ENCODE measurements at places on chromosomes 12 and 14.
A peak's percentile ranks its signal among the peaks of the same experiment; 100 is the strongest.

GRCh38 chr12:44405297-44405696, 470.8 kb downstream of the NELL2 start:
- no peak for DNase-seq

DNA sequence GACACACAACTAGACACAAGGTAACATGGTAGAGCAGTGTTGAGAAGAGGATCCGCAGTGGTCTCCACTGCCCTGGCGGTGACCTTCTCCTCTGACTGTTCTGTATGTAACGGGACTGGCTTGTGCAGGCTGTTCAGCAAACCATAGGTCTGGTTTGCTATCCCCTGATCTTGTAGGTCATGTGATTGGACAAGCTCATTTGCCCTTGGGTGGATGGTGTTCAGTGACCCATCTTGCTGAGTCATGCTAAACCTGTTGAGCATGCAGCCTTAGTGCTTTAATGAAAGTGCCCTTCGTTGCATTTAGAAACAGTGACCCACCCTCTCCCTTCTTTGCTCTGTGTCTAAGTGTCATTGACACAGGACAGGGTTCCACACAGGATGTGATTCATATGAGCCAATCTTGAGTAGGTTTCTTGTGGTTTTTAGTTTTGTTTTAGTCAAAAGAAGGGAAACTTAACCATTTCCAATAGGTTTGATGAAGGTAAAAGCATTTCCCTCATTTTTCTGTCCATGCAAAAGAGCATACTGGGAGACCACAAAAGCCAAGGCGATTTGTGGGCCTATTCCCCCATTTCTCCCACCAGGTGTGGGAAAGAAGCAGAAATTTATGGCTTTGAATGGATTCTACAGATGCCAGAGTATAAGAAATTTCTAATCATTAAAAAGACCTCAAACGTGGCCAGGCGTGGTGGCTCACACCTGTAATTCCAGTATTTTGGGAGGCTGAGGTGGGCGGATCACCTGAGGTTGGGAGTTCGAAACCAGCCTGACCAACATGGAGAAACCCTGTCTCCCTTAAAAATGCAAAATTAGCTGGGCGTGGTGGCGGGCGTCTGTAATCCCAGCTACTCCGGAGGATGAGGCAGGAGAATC, 32.6 kb upstream of the HIF1A start:
- DNase-seq = peak; percentile 21

- peak; percentile 2 for DNase-seq
Observed at GRCh38 chr14:60002819-60003492, 83.0 kb downstream of the LRRC9 start.

DNA sequence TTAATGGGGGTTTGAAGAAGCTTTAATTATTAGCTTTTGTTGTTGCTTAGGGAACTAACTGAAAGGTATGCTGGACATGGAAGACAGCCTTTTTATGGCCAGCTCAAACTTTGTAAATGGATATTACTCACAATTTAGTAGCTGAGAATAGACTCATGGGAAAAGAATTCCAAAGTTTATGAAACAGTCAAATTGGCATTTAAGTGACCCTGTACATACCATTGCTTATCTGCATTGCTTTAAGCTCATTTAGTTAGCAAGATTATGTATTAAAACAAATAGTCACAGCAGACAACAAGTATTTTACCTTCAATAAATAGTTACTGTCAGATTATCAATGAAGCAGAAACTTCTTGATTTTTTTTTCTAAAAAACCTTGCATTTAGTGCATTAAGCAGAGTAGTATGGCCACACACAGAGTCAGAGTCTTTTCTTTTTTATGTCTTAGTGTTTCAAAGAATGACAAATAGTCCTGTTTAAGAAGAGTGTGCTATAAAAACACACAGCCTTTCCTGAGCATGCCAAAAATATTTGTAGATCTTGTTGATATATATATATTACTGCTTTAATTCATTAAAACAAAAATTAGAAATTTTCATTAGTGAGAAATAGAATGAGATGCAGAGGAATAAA, 102.2 kb downstream of the TTC6 start:
- DNase-seq = no peak

DNA sequence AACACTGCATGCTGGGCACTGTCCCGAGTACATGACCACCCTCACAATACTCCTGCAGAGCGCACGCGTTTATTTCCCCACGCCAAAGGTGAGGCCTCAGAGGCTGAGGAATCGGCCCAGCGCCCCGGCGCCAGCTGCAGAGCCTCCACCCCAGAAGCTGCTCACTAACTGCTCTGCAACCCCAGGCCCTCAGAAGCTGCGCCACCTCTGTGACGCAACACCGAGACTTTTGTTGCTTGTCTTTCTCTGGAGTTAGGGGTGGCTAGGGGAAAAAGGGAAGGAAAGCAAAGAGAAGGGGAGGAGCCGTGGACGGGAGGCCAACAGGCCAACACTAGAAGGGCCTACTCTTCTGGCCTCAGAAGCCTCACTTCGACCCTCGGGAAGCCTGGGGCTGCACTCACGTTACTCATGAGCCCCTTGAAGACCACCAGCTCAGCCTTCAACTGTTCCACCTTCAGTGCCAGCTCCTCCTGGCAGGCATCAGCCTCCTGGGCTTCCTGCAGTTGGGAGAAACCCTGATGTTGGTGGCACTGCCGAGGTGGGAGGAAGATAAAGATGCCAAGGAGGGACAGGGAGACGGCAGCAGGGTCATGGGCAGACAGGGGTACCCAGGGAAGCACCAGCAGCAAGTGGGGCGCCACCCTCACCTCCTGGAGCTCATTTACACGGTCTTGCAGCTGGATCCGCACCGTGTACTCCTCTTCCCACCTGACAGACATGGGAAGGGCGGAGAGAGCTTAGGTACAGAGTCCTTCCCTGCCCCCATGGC, 5.4 kb downstream of the IFFO1 start:
- no peak for DNase-seq

- DNase-seq = no peak
Observed at GRCh38 chr14:32534145-32534544, 205.0 kb downstream of the AKAP6 start.

- DNase-seq = no peak
Observed at GRCh38 chr14:99175331-99176155, 96.5 kb downstream of the BCL11B start.

DNA sequence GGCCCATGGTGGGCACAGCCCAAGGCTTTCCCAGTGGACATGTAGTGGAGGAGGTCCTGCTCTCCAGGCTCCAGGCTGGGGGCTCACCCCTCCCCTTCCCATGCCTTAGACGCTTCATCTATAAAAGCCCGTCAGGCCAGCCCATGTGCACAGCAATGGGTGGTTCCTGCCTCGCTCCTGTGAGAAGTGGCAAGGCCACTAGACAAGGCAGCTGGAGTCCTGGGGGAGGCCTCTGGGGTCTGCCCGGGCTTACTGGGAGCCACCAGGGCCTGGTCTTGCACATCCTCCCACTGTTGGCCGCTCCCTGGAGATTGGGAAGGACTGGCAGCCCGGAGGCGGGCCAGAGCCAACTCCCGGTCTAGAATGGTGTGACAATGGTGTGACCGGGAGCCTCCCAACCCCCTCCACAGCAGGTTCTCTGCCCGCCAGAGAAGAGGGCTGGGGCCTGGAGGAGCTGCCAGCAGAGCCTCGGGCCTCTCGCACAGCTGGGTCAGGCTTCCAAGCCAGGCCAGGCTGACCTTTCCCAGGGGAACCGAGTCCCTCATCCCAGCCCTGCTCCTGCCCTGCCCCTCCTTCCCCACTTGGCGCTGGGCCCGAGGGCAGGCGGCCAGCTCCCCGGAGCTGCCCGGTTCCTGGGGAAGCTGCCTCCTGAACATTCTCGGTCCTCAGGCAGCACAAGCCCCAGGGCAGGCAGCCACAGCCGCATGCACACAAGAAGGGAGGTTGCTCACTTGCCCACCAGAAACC, 97.9 kb downstream of the RFLNA start:
- peak; percentile 78 for DNase-seq

- DNase-seq = no peak
Observed at GRCh38 chr12:77108707-77109106, 43.3 kb upstream of the E2F7 start.

DNA sequence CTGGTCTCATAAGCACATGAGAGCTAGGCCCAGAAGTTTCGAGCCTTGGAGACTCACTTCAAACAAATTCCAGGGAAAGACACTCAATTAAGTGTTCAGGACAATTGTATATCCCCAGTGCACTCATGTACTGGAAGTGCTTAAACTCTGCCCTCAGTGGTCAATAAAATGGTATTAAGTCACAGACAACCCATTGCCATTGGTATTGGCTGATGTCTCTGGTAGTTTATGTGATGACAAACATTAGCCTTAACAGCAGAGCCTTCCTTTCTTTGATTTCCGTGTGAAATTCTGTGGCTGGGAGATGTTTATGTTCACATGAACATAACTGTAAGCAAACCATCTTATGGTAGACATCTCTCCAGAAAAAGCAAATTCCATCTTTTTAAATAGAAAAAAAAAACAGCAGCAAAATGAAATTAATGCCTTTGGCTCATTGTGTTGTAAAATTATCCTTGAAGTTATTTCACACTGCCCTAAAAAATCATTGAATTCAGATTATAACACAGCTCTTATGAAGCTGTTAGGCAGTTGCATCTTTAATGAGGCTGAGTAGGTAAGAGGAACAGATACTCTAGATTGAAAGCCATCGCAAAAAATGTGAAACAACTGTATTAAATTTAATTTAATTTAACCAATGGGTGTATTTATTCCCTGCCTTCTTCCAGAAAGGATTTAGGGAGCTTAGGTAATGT, 216.2 kb upstream of the PLEKHG7 start:
- DNase-seq = no peak

DNA sequence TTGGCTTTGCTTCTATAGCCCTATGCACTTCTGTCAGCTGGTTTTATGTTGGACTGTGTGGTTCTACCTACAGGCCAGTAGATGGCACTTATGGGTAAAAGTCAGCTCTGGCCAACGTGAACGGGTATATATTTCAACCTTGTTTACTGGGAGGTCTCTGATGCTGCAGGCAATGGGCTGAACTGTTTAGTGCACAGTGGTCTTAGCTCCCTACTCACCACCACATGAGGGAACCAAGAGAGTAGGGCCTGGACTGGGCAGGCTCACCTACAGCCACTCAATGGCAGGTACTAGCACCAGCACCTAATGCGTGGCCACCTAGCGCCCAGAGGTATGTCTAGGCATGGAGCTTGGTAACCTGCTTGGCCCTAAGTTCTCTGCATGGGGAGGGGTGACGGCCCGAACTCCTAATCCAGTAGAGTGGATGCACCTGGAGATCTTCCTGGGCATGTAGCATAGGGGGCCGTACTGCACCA, 481.8 kb downstream of the TMEM117 start:
- peak; percentile 7 for DNase-seq

DNA sequence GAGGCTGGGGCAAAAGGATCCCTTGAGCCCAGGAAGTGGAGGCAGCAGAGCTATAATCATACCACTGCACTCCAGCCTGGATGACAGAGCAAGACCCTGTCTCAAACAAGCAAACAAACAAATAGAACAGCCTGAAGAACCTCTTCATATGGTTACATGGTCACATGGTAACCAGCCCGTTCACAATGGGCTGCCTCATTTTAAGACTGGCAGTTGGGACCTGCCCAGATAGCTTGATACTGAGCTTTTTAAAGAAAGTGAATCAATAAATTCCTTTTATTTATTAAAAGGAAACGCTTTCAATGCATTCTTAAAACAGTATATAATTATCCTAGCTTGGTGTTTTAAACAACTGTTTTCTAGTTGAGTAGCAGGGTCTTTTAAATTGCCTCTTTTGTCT, 10.5 kb downstream of the MLXIP start:
- no peak for DNase-seq

All from retina (tissue), 1 donor.